Daoy (cell line): ENCODE measurements at places on chromosomes 5 and 9.

- DNase-seq = no peak
These were observed 171.9 kb downstream of the GAPVD1 start for GRCh38 chr9:125433461-125434011.

DNA sequence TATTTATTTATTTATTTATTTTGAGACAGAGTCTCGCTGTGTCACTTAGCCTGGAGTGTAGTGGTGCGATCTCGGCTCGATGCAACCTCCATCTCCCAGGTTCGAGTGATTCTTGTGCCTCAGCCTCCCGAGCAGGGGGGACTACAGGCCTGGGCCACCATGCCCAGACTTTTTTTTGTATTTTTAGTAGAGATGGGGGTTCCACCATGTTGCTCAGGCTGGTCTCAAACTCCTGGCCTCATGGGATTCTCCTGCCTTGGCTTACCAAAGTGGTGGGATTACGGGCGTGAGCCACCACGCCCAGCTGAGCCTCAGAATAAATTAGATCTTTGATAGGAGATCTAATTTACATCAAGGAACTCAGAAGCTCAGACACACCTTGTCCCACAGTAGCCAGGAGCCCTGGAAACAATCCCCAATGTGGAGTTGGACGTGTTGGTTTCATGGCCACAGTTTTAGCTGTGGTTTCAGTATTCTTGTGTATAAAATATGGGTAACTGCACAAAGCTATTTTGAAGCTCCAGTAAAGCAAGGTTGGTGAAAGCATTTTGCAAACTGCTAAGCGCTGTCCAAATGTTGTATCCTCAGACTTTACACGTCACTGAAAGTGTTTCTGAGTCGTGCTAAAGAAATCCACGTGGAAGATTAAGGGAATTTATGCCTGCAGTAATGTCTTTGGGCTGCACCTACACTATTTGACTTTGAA is 3.0 kb upstream of the HNRNPAB start:
- DNase-seq = no peak

DNA sequence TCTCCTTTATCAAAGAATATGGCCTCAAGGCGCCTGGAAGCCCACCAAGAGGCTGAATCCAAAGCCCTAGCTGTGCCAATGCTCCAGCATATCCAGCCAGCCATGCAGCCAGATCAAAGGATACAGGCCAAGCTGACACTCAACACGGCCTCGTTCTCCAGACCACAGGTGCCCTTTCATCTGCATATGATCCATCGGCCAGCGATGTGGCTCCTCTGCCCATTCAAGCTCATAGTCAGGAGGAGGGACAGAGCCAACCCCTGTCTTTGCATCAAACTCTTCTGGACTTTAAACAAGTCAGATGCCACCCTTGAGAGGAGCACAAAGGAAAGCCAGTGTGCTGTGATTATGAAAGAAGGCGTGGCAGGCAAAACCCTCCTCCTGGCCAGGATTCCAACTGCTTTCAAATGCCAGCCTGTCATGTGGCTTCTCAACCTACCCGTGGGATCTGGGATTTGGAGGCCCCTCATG is 42.5 kb downstream of the ADAM19 start:
- no peak for DNase-seq

- DNase-seq = no peak
These were observed 43.6 kb upstream of the SARDH start for GRCh38 chr9:133781828-133782135.

GRCh38 chr9:120331913-120332312 is 248.1 kb downstream of the CDK5RAP2 start:
- no peak for DNase-seq

- no peak for DNase-seq
These were observed 331.0 kb upstream of the RGMB start for GRCh38 chr5:98442448-98442847.

DNA sequence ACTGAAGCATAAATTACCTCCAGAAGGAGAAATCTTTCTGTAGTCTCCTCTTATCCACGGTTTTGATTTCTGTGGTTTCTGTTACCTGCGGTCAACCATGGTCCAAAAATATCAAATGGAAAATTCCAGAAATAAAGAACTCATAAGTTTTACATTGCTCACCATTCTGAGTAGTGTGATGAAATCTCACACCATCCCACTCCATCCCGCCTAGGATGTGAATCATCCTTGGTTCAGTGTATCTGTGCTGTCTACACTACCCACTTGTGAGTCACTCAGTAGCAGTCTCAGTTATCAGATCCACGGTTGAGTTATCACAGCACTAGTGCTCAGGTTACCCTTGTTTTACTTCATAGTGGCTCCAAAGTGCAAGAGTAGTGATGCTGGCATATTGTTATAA is 371.2 kb downstream of the NFIB start:
- DNase-seq = peak; percentile 97
